ENCODE measurements at places on chromosomes 2 and 18.

- DNase-seq, result no peak
These were observed 73.2 kb downstream of the KLHL29 start for GRCh38 chr2:23457990-23458682.

DNA sequence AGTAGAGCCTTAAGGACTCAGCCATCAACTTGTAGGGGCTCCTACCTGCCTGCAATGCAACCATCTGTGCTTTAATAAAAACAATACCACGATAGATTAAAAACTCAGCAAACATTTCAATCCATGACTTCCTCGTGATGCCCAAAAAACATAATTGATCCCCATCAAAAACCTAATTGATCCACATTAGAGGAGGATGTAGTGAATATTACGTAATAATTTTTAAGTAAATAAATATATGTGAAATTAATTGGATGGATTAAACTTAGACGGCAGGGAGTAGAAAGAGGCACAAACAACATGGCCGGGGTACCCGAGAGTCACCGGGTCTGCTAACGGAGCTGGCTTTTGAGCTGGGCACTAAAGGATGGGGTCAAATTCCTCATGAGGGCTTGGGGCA lies 87.3 kb downstream of the ARL4C start:
- DNase-seq, result no peak

- no peak for DNase-seq
These were observed 1.1 kb downstream of the IL1F10 start for GRCh38 chr2:113068706-113069485.

- no peak for DNase-seq
These were observed 179.0 kb downstream of the BARD1 start for GRCh38 chr2:214630402-214631045.

- DNase-seq, result no peak
These were observed 2.7 kb downstream of the C18orf54 start for GRCh38 chr18:54360406-54360805.

DNA sequence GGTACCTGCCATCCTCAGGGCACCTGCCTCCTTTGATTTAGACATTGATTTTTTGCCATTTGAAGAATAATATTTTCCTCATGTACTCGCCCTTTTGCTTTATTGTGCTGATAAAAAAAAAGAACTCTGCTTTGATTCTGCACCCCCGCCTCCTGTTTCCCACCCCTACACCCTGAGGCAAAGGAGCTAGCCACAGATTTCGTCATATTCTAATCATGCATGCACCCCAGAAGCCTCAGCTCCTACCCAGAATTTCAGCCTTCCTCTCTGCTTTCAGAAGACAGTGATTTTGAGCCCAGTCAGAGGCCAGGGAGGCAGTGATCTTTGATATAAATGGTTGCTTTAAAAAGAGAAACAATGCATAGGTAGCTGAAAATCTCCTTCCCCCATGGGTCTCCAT lies 329.0 kb downstream of the PTPRM start:
- DNase-seq, result no peak

GRCh38 chr2:194696690-194697089 lies 960.3 kb upstream of the SLC39A10 start:
- DNase-seq, result no peak

DNA sequence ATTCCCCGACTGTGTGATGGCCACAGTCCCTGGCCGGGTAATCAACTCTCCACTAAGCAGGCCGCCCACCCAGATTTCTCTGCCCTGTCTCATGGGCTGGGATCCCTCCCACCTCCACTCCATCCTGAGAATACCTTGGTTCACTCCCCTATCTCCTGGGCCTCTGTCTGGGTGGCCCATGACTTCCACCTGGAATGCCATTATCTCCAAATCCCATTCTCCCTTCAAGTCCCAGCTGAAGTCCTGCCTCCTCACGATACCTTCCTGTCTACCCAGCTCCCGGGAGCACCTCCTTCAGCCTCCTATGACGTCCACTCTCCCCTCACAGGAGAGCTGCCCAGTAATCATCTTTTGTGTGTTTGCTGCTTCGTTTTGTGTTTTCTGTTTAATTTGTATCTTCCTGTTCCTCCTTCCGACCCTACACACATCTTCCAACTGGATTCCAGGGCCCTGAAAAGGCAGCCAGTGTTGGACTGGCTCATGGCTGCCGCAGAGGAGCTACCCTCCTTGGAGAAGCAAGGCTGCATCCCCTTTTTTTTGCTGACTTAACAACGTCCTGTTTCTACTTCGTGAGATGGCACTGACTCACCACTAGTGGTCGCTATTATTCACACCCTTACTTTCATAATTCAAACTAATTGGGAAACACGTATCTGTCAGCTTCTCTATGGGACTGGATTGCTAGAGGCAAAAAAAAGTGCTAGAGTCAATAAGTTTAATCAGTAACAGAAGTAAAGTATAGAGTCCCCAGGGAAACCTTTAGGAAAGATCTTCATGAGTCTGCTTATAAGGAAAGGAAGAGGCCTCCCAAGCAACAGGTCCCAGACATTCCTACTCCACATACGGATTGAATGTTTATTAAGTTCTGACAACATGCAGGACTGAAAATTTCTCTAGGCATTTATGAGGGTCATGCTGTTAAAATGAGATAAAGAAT lies 171.9 kb upstream of the GATA6 start:
- DNase-seq, result peak; percentile 42

- DNase-seq, result no peak
These were observed 146.5 kb upstream of the MMADHC start for GRCh38 chr2:149733936-149734685.

DNA sequence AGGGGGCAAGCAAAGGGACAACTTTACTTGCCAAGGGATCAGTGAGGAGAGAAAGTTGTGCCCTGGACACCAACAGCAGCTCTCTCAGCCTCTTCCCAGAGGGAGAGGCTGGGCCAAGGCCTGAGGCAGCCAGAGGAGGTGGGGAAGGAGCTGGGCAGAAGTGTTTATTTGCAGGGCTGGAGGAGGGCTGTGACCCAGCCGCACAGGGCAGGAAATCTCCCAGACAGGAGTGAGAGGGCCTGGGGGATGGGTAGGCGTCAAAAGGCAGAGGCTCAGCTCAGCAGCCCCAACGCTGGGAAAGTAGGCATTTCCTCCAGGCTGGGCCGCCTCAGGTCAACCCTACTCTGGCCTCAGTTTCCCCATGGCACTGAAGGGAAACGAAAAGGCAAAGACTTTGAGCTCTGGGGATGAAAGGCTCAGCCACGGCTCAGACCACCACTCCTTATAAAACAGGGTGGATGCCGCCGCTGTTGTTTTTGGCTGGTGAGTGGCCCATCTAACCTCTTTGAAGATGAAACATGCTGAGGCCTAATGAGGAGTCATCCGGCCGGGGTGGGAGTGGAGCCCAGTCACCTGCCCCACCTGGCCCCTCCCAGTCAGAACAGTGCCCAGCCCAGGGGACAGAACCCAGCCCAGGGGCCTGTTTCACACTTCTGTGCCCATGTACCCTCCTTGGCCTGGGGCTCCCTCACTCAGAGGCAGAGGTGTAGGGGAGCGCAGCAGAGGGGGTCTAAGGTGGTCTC lies 21.9 kb upstream of the SEMA4C start:
- DNase-seq, result no peak

- DNase-seq, result no peak
These were observed 1.4 kb downstream of the OTOS start for GRCh38 chr2:240139011-240139441.

- no peak for DNase-seq
These were observed 14.2 kb downstream of the GAREM2 start for GRCh38 chr2:26187114-26187513.

DNA sequence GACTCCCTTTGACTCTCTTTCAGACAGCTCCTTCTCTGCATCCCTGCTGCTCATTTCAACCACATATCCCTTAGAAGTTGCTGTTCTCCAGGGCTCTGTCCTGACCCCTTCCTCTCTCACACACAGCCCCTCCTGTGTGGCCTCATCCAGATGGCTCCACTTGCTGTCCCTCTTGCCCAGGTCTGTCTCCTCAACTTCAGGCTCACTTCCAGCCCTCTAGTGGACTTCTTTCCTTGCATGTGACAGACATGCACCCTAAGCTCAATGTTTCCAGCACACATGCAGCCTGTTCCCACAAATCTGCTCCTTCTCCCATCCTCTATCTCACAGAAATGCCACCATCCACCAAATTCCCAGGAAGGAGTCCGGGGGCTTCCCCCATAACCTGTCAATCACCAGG lies 9.0 kb upstream of the MRPL19 start:
- no peak for DNase-seq

DNA sequence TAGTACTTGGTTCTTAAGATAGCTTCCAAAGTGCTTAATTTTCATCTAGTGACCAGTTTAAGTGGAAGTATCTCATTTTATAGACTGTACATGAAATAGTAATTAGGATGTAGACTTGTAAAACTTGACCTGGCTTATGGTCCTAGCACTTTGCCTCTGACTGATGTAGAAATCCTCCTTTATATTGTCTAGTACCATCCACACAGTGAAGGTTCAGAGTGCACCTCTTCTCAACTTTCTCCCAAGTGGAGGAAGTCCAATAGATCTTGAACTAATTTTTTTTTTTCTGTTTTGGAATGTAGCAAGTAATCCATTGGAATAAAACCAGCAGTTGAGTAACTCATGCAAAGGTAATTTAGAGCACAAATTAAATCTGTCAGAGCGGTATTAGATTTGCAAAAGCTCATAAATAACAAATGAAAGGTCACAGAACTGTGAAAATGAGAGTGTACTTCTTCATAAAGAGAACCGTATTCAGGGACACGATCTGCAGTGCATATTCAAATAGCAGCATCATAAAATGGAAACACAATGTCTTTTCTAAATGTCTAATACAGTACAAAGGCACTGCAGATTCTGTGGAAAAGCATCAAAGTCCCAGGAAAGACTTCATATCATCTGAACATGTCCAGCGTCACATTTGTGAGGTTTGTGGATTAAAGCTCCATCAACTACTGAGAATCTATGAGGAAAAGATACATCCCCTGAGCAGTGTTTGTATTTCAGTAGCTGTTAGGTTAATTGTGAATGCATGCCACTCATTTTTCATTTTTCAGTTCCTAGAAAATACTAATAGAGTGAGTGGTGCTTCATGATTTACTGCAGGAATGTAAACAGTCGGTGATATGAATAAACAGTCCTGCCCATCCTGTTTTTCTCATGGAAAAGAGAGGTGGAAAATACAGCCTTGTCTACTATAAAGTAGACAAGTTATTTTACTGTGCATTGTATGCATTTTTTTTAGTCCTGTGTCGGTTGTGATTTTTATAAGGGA lies 100.7 kb downstream of the LYPD6 start:
- DNase-seq, result no peak

DNA sequence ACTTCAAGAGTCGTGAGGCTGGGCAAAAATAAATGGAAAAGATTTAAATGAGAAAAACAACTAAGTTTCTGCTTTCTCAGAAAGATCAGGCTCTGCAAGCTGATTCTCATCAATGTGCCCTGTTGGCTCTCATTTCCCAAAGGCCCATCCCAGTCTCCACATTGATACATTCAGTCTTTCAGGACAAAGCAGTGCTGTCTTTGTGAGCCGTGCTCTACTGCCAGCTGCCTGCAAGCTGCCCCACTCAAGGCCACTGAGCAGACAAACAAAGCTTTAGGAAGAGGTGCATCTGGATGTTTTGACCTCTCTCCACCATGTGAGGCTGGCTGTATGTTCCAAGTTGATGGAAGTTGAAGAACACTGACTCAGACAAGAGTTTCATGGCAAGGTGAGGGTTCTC lies 48.8 kb downstream of the FSHR start:
- no peak for DNase-seq

GRCh38 chr2:230931556-230932231 lies 6.7 kb upstream of the GPR55 start:
- no peak for DNase-seq

DNA sequence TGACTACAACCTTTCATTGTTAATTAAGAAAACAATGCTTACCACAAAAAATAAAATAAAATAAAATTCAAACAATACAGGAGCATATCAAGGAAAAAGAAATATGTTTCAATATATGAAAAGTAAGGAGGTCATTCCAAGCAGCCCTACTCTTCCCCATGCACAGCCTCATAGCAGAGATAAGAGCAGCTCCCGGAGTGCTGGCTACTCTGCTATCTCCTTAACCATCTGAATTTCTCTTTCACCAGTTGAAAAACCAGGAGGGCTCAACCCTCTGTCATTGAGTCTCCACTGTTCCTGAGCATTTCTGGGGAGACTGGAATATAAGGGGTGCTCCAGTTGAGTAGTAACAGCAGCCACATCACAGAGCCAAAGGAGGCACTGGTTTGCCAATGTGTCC lies 201.4 kb downstream of the TCF4 start:
- no peak for DNase-seq

DNA sequence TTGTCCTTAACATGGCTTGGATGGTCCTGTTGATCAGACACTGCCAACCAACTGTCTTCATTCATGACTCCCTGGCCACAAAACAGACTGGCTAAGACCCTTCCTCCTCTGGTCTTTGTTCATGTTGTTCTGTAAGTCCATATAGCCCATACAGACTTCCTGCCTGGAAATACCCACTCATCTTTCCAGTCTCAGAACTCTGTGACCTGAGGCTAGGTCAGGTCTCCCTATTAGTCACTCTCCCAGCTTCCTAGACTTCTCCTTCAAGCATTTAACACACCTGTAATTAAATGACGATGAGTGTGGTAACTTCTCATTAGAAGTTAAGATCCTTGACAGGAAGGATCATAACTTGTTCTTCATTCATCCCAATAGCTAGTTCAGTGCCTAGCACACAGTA lies 56.3 kb downstream of the CCDC93 start:
- no peak for DNase-seq

DNA sequence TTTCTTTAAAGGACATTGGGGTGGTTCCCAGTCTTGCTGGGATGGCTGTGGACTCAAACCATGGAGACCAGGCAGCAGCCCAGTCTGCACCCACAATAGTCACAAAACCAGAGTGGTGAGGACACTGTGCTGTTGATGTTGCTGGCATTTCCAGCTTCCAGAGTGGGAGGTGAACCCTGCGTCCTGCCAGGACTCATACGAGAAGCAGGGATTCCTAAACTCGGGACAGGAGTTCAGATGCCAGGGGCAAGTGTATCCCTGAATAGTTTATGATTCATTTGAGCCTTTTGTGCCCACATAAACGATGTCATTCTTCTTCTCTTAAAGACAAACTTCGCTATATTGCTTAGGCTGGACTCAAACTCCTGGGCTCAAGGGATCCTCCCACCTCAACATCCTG lies 62.8 kb downstream of the TCF7L1 start:
- DNase-seq, result no peak

DNA sequence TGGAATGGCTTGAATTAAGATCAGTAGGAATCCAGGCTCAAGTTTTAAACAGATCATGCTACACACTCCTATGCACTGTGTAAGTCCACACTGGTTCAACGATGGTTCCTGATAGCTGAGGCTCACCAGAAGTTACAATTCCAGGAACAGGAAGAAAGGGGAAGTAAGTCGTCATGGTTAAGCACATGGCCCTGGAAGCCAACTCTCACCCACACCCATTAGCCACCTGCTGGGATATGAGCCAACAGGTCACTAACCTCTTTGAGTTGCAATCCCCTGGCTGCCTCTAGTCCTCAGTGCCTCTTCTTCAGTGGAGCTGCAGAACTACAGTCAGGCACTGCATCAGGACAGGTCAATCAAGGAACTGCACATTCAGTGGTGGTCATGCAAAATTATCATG lies 133.5 kb downstream of the TMEM182 start:
- peak; percentile 21 for DNase-seq

GRCh38 chr18:74198453-74198852 lies 50.1 kb downstream of the TIMM21 start:
- DNase-seq, result no peak

Data from CD14-positive monocyte (primary cell).